ENCODE measurements at places on chromosomes 4 and X. TPM values are rescaled to one million over a fixed set of nuclear protein-coding genes. Genes with fewer than 3 reads are reported as not detected.

- no peaks in the 10 kb centered on the region for H3K4me1 ChIP-seq
- H3K27ac ChIP-seq: no peak overlapping the region
- no peaks in the 10 kb centered on the region for H3K36me3 ChIP-seq
- no peak for DNase-seq
Measured at GRCh38 chr4:130403221-130403620, 1307.3 kb downstream of the C4orf33 start.

DNA sequence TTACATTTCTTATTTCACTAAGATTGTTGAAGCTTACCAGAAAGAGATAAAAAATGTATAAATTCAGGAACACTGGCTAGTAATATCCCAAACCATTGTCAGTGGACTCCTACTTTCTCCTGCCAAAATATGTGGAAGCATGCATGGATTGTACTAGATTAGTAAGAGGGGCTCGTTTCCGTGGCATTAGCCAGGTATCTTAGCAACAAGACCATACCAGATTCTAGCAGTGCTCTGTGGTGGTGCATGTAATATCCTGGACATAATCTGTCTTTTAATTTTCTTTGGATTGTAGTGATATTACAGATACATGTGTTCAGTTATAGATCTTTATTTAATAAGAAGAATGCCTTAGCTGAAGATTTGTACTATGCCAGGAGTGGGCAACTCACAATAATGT lies 371.9 kb upstream of the PITX2 start:
- no peak overlapping the region for H3K4me3 ChIP-seq
- no peaks in the 10 kb centered on the region for H3K36me3 ChIP-seq
- no peak for DNase-seq
- no peaks in the 10 kb centered on the region for H3K27me3 ChIP-seq
- no peaks in the 10 kb centered on the region for H3K4me1 ChIP-seq
- H3K27ac ChIP-seq: no peak overlapping the region

GPR50 gene
- total RNA-seq: not detected

PCDH10 gene
- not detected for total RNA-seq

GRCh38 chr4:117357866-117358265 lies 272.5 kb upstream of the TRAM1L1 start:
- no peaks in the 10 kb centered on the region for H3K27me3 ChIP-seq
- H3K4me1 ChIP-seq: no peaks in the 10 kb centered on the region
- DNase-seq: no peak
- H3K36me3 ChIP-seq: no peaks in the 10 kb centered on the region
- no peak overlapping the region for H3K27ac ChIP-seq

DNA sequence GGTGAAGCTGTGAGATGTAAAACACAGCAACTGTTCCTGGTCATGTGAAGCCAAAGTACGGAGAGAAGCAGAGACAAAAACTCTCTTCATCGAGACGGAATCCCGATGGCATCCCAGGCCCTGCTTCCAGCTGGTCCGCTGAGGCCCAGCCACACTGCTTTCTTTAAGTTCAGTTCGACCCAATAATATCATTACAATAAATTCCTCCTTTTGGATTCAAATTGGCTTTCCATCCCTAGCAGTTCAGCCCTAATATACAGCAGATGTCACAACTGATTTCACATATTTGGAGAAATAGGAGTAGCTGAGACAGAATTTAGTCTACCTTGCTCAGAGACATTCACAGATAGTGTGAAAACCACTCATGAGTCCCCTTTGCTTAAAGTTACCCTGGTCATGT lies 98.3 kb upstream of the SPRY1 start:
- H3K36me3 ChIP-seq: peaks cover 24% of the 10 kb centered on the region
- H3K4me1 ChIP-seq: peaks cover 3% of the 10 kb centered on the region
- no peak for DNase-seq
- no peaks in the 10 kb centered on the region for H3K27me3 ChIP-seq
- no peak overlapping the region for H3K27ac ChIP-seq
- no peak overlapping the region for H3K4me3 ChIP-seq

- no peaks in the 10 kb centered on the region for H3K4me1 ChIP-seq
- H3K4me3 ChIP-seq: no peak overlapping the region
- H3K27me3 ChIP-seq: no peaks in the 10 kb centered on the region
Measured at GRCh38 chr4:87531621-87532020, 2.4 kb upstream of the SPARCL1 start.

PCDH18 gene
- total RNA-seq: 0.06 TPM

DNA sequence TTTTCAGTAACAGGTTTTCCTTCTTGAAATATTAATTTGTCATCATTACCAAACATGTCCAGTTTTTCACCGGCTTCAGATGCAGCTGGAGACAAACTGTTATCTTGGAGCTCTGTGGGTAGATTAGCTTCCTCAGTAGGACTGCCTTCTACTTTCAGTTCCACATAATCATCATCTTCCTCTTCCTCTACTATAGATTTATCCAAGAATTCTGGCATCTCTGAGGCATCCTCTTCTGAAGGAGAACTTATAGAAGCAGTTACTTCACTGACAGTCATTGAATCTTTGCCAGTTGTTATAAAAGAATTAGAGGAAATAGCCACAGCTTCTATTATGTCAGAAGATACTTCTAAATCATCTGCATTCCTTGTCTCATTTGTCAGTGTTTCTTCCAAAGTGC lies 162.9 kb downstream of the LRBA start:
- H3K4me3 ChIP-seq: no peak overlapping the region
- peaks cover 35% of the 10 kb centered on the region for H3K36me3 ChIP-seq
- no peak for DNase-seq
- peaks cover 9% of the 10 kb centered on the region for H3K4me1 ChIP-seq
- no peaks in the 10 kb centered on the region for H3K27me3 ChIP-seq
- no peak overlapping the region for H3K27ac ChIP-seq

DNA sequence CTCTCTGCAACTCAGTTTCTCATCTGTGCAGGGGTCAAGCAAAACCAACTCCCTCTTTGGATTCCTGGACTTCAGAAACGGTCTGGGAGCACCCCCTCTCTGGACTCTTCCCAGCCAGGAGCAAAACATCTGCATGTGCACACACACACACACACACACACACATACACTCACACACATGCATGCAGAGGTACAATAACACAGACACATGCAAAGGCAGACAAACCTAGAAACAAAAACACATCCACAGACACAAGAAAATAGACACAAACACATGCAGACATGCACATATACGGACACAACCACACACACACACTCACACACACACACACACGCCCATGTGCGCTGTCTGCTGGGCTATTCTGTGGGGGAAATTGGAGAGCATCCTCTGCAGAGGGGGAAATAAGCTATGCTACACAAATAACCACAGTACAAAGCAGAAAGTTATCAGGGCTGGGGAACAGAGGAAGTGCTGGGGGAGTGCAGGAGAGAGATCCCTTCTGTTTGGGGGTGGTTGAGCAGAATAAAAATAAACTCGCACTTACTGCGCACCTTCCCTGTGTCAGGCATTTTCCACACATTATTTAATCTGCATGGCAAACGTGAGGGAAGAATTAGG lies 19.9 kb downstream of the IQSEC2 start:
- no peak overlapping the region for H3K27ac ChIP-seq
- no peak overlapping the region for H3K4me3 ChIP-seq
- DNase-seq: no peak
- H3K36me3 ChIP-seq: no peaks in the 10 kb centered on the region
- H3K4me1 ChIP-seq: peaks cover 28% of the 10 kb centered on the region

AKAP14 gene
- total RNA-seq: not detected

- H3K4me1 ChIP-seq: no peaks in the 10 kb centered on the region
- H3K27me3 ChIP-seq: no peaks in the 10 kb centered on the region
- H3K4me3 ChIP-seq: no peak overlapping the region
- no peak for DNase-seq
- H3K27ac ChIP-seq: no peak overlapping the region
- no peaks in the 10 kb centered on the region for H3K36me3 ChIP-seq
Measured at GRCh38 chr4:186887291-186887700, 163.6 kb upstream of the FAT1 start.

ABCG2 gene
- 0.78 TPM for total RNA-seq

DNA sequence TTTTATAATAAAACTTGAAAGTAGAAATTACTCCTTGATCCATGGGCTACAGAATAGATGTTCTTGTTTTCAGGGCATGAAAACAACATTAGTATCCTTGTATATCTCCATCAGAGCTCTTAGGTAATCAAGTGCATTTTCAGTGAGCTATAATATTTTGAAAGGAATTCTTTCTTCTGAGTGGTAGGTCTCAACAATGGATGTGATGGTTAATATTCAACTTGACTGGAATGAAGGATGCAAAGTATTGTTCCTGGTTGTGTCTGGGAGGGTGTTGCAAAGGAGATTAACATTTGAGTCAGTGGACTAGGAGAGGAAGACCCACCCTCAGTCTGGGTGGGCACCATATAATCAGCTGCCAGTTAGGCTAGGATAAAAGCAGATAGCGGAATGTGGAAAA lies 100.1 kb downstream of the LCORL start:
- no peaks in the 10 kb centered on the region for H3K4me1 ChIP-seq
- H3K36me3 ChIP-seq: peaks cover 42% of the 10 kb centered on the region
- H3K27ac ChIP-seq: no peak overlapping the region
- DNase-seq: no peak
- no peak overlapping the region for H3K4me3 ChIP-seq

GRCh38 chrX:79477691-79478090 lies 110.6 kb upstream of the ITM2A start:
- H3K27me3 ChIP-seq: peaks cover 10% of the 10 kb centered on the region
- DNase-seq: no peak
- H3K4me3 ChIP-seq: no peak overlapping the region
- no peaks in the 10 kb centered on the region for H3K4me1 ChIP-seq
- no peak overlapping the region for H3K27ac ChIP-seq

GRCh38 chr4:169070895-169071218 lies 60.8 kb upstream of the CBR4 start:
- no peak for DNase-seq
- no peaks in the 10 kb centered on the region for H3K27me3 ChIP-seq
- H3K36me3 ChIP-seq: no peaks in the 10 kb centered on the region
- no peaks in the 10 kb centered on the region for H3K4me1 ChIP-seq
- no peak overlapping the region for H3K4me3 ChIP-seq
- H3K27ac ChIP-seq: no peak overlapping the region

Data from activated naive CD8-positive, alpha-beta T cell treated with anti-CD3 and anti-CD28 coated beads for 36 hours (primary cell).